Osteocyte (in vitro differentiated cells): ENCODE measurements at places on chromosomes 6 and 20. TPM values are rescaled to one million over a fixed set of nuclear protein-coding genes. Genes with fewer than 3 reads are reported as not detected.

DNA sequence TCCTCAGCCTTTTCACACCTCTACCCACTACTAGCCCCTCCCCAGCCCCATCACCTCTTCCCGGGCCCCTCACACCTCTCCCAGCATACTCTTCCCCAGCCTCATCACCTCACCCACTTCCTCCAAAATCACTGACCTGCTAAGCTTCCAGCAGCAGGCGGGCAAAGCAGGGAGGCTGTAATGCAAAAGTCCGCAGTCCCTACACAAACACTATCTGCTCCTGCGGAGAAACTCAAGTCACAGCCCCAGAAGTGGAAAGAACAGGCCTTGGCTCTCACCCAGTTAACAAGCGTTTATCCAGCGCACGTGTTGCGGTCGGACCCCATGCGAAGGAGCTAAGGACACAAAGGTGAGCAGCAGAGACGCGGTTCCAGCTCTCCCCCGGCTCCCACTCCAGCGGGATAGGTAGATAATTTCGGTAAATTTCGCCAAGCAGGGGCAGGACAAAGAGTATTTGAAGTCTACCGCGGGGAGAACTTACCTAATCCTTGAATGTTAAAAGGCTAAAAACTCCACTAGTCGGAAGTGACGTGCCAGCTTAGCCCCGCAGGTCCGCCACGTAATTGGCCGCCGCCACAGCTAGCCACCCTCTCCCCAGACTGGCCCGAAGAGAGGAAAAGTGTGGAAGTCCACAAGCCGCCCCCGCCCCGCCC is 728 bp upstream of the TRIM39 start:
- H3K4me1 ChIP-seq = peaks cover 54% of the 10 kb centered on the region
- peak overlapping the region; percentile 97 for H3K4me3 ChIP-seq
- H3K36me3 ChIP-seq = peaks cover 15% of the 10 kb centered on the region

GRCh38 chr20:44739942-44740341 is 5.7 kb upstream of the KCNK15 start:
- H3K27ac ChIP-seq = no peak overlapping the region
- DNase-seq = no peak
- H3K4me3 ChIP-seq = no peak overlapping the region
- no peaks in the 10 kb centered on the region for H3K27me3 ChIP-seq

GRCh38 chr6:26331218-26332073 is 33.6 kb upstream of the BTN3A2 start:
- peaks cover 37% of the 10 kb centered on the region for H3K27me3 ChIP-seq
- no peak for DNase-seq
- H3K36me3 ChIP-seq = no peaks in the 10 kb centered on the region
- peaks cover 46% of the 10 kb centered on the region for H3K4me1 ChIP-seq

GRCh38 chr6:169250660-169251059 is 3.0 kb downstream of the THBS2 start:
- peaks cover 63% of the 10 kb centered on the region for H3K4me1 ChIP-seq

DNA sequence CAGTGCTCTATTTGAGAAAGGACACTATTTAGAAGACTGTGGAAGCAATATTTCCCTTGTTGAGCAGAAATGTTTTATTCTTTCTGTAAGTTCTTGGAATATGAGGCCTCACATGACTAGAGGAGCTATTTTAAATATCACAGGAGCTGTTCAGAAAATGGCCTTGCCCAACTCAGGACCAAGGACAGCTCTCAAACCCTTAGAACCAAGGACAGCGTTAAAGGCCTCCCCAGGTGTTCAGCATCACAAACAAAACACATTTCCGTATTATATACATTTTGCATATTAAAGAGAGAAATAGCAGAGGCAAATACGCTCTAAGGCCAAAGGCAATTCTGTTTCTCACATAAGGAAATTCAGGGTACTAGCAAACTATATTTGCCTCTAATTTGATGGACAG is 631.4 kb downstream of the CDH26 start:
- H3K36me3 ChIP-seq = no peaks in the 10 kb centered on the region
- H3K4me1 ChIP-seq = no peaks in the 10 kb centered on the region
- H3K27me3 ChIP-seq = no peaks in the 10 kb centered on the region
- DNase-seq = no peak
- H3K4me3 ChIP-seq = no peak overlapping the region
- H3K27ac ChIP-seq = no peak overlapping the region

DNA sequence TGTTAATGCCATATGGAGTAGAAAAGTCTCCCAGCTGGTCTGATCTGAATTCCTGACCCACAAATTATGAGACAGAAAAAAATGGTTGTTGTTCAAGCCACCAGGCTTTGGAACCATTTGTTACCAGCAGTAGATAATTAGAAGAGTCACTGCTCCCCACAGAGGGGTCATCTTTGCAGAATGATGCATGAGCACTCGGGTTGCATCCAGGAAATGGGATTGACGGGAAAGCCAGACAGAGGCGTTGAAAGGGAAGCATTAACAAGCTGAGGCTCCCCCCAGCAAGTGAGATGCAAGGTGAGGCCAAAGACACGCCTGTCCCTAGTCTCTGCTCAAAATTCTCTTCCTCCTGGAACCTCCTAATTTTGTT is 182.5 kb downstream of the SYNDIG1 start:
- H3K4me3 ChIP-seq = no peak overlapping the region
- H3K27ac ChIP-seq = no peak overlapping the region
- H3K4me1 ChIP-seq = peaks cover 11% of the 10 kb centered on the region
- no peaks in the 10 kb centered on the region for H3K36me3 ChIP-seq

DNA sequence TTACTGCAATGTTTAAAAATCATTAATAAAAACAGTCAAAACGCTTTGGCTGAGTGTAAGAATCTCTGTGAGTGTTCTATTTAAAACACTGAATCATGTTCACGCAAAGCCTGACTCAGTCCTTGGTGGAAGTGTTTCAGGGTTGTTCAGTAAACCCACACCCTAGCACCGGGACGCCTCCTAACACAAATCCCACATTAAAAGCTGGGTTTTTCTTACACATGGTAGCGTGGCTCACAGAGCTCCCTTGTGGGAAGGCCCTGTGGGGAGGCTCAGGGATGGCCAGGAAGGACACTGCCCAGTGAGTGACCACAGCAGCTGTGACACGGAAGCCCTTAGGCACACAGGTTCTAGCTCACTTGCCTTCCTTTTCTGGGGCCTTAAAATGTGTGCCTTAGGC is 80.2 kb downstream of the GMPR start:
- no peaks in the 10 kb centered on the region for H3K27me3 ChIP-seq
- DNase-seq = no peak
- H3K36me3 ChIP-seq = peaks cover 7% of the 10 kb centered on the region
- peak overlapping the region; percentile 94 for H3K27ac ChIP-seq
- peaks cover 45% of the 10 kb centered on the region for H3K4me1 ChIP-seq

GRCh38 chr6:19059102-19059501 is 672.0 kb downstream of the RNF144B start:
- H3K27me3 ChIP-seq = no peaks in the 10 kb centered on the region
- H3K36me3 ChIP-seq = no peaks in the 10 kb centered on the region
- no peak for DNase-seq
- H3K4me1 ChIP-seq = peaks cover 2% of the 10 kb centered on the region
- no peak overlapping the region for H3K27ac ChIP-seq

DNA sequence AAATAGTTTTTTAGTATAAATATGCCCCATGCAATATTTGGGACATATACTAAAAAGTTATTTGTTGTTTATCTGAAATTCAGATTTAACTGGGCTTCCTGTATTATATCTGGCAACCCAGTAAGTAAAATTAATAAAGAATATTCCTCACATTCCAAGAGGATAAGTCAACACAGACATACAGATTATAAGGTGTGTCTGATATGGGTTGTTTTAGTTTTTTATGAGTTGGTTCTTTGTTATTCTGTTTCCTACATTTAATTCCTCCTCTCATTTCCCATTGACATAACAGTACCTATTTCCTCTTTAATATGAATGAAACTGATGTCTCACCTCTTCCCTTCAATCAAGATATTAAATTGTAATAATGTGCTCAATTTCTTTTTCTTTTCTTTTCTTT is 1.7 kb upstream of the PLA2G7 start:
- H3K4me1 ChIP-seq = peaks cover 10% of the 10 kb centered on the region
- no peak overlapping the region for H3K27ac ChIP-seq
- DNase-seq = no peak
- H3K4me3 ChIP-seq = no peak overlapping the region

DNA sequence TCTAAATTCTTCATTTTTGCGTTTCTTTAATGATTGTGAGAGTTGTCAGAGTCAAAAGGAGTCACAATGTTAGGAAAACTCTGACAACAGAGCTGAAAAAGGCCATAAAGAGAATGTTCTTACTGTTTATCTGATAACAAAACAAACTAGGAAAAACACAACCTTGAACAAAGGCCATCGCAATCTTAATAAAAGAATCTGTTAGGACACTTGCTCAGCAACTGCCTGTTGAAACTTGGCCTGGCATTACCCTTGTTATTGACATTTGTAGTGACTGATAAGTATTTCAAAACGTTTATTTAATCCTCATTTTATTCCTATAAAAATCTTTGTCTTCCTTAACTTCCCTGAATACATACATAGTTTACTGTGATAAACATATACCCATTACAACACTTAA is 15.7 kb downstream of the GSTA1 start:
- H3K27ac ChIP-seq = no peak overlapping the region
- no peaks in the 10 kb centered on the region for H3K27me3 ChIP-seq
- DNase-seq = no peak
- H3K4me3 ChIP-seq = no peak overlapping the region

- H3K4me3 ChIP-seq = peak overlapping the region; percentile 87
- DNase-seq = peak; percentile 87
- H3K4me1 ChIP-seq = peaks cover 57% of the 10 kb centered on the region
Observed at GRCh38 chr6:125747589-125748405, 1.6 kb upstream of the HEY2 start.

- no peak overlapping the region for H3K27ac ChIP-seq
- H3K4me3 ChIP-seq = no peak overlapping the region
- H3K36me3 ChIP-seq = peaks cover 9% of the 10 kb centered on the region
- no peaks in the 10 kb centered on the region for H3K27me3 ChIP-seq
- H3K4me1 ChIP-seq = peaks cover 3% of the 10 kb centered on the region
Observed at GRCh38 chr6:35008858-35009257, 119.8 kb downstream of the ANKS1A start.

DNA sequence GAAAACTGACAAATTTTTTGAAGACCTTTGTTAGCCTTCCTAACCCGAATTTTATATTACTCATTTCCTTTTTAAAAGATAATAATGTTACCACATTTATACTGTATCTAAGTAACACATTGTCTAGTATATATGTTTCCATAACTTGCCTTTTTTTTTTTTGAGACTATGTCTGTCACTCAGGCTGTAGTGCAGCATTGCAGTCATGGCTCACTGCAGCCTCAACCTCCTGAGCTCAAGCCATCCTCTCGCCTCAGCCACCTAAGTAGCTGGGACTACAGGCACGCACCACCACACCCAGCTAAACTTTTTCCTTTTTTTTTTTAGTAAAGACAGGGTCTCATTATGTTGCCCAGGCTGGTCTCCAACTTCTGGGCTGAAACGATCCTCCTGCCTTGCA is 18.6 kb downstream of the ZNFX1 start:
- H3K4me1 ChIP-seq = no peaks in the 10 kb centered on the region
- H3K27ac ChIP-seq = no peak overlapping the region
- DNase-seq = no peak
- H3K27me3 ChIP-seq = no peaks in the 10 kb centered on the region

GRCh38 chr20:36183155-36183944 is 28.8 kb downstream of the EPB41L1 start:
- H3K4me3 ChIP-seq = no peak overlapping the region
- no peaks in the 10 kb centered on the region for H3K4me1 ChIP-seq
- H3K27ac ChIP-seq = no peak overlapping the region
- H3K27me3 ChIP-seq = no peaks in the 10 kb centered on the region
- DNase-seq = no peak

DNA sequence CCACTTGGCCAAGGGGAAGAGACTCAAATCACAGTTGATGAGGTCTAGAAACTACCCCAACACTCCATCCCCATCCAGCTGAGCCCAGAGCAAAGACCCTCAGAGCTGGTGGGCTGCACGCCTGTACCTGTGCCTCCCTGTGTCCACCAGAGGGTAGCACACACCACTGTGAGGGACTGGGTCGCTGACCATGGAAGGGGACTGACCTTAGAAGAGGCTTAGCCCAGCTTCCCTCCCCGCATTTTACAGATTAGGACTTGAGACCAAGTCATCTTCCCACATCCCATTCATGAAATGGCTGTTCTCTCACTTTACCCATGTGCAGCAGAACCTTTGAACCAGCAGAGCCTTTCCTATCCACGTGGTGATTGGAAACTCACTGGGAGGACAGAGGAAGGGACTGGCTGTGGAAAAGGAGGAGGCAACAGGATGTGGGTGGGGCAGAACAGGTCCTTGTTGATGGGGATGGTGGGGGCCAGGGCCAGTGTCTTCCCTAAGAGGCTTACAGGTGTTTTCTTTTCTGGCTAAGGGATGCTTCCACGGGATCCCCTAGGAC is 44.3 kb downstream of the CPXM1 start:
- no peaks in the 10 kb centered on the region for H3K36me3 ChIP-seq
- peaks cover 19% of the 10 kb centered on the region for H3K4me1 ChIP-seq
- DNase-seq = no peak
- H3K4me3 ChIP-seq = no peak overlapping the region

GRCh38 chr20:36201198-36201597 is 35.1 kb upstream of the AAR2 start:
- no peaks in the 10 kb centered on the region for H3K27me3 ChIP-seq
- DNase-seq = no peak
- no peak overlapping the region for H3K27ac ChIP-seq
- H3K4me3 ChIP-seq = no peak overlapping the region
- H3K36me3 ChIP-seq = peaks cover 9% of the 10 kb centered on the region

GRCh38 chr20:17580895-17581294 is 11.0 kb downstream of the DSTN start:
- DNase-seq = no peak
- H3K4me1 ChIP-seq = peaks cover 69% of the 10 kb centered on the region
- H3K27me3 ChIP-seq = no peaks in the 10 kb centered on the region

DNA sequence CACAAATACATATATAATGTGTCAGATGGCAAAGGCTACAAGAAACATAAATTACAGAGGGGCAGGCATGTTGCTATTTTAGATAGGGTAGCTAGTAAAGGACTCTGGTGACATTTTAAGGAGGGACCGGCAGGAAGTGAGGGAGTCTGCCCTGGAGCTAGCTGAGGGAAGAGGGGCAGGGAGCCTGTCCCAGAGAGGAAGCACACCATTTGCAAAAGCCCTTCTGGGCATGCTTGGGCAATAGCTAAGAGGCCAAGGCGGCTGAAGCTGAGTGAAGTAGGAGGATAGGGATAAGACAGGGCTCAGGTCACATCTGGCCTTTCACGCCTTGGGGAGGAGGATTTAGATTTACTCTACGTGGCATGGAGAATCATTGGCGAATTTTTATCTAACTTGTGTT is 96.2 kb downstream of the RTN4IP1 start:
- H3K36me3 ChIP-seq = no peaks in the 10 kb centered on the region
- peaks cover 23% of the 10 kb centered on the region for H3K4me1 ChIP-seq
- H3K27me3 ChIP-seq = no peaks in the 10 kb centered on the region
- no peak overlapping the region for H3K4me3 ChIP-seq

The THBS2 gene
- total RNA-seq = 650 and 687 TPM in 2 replicates

The MLN gene
- total RNA-seq = not detected in 2 replicates

The C6orf52 gene
- 0.73 and 0.84 TPM in 2 replicates for total RNA-seq

The MYBL2 gene
- 14.7 and 16.1 TPM in 2 replicates for total RNA-seq

The HDGFL1 gene
- not detected in 2 replicates for total RNA-seq

The KCNB1 gene
- total RNA-seq = 21.3 and 24.6 TPM in 2 replicates

The SIM1 gene
- total RNA-seq = 1.6 and 2.6 TPM in 2 replicates

The DZANK1 gene
- 1.9 and 2.4 TPM in 2 replicates for total RNA-seq

The AIF1 gene
- not detected in 2 replicates for total RNA-seq

The TBX18 gene
- total RNA-seq = 5.4 and 8.0 TPM in 2 replicates

The CCN5 gene
- total RNA-seq = 18.2 and 24.0 TPM in 2 replicates

The UCKL1 gene
- 35.5 and 35.9 TPM in 2 replicates for total RNA-seq

The STMN3 gene
- 32.0 and 33.2 TPM in 2 replicates for total RNA-seq

The ESR1 gene
- total RNA-seq = not detected in 2 replicates
